Kidney epithelial cell (primary cell): ENCODE measurements at places on chromosomes 6 and 20. TPM values are rescaled to one million over a fixed set of nuclear protein-coding genes. Genes with fewer than 3 reads are reported as not detected.

Gene C2
- total RNA-seq, result 0.07 and 0.63 TPM in 2 replicates

DNA sequence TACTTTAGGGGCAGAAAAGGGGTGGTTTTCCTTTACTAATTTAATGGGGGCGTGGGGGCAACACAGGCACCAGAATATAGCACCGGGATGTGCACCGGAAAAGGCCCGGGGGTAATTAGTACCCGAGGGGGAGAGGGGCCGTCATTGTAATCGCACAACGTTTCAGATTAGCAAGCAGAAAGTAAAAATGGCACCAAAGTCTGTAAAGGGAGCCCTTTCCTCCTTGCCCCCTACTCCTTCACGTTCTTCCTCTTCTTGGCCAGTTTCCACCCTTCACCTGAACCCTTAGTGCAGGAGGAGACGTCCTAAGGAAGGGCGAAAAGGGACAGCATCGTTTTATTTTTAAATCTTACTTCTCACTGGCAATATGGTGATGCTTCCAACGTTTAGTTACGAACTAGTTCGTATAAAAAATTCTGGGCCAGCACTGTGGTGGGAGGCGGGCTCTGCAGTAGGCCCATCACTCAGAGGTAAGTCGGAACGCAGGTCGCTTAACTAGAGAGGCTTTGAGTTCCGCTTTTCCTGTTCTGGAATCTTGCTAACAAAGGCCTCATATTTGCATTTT, 742 bp upstream of the CEP85L start:
- no peak for DNase-seq

- DNase-seq, result no peak
These were observed 32.8 kb downstream of the RAMACL start for GRCh38 chr6:166553563-166554271.

- no peak for DNase-seq
These were observed 118.2 kb downstream of the ADAT2 start for GRCh38 chr6:143332153-143332845.

- DNase-seq, result peak; percentile 65
These were observed 135.1 kb downstream of the ZFP64 start for GRCh38 chr20:52056203-52057062.

- DNase-seq, result peak; percentile 1
These were observed 118.5 kb downstream of the GFRAL start for GRCh38 chr6:55445648-55446204.

DNA sequence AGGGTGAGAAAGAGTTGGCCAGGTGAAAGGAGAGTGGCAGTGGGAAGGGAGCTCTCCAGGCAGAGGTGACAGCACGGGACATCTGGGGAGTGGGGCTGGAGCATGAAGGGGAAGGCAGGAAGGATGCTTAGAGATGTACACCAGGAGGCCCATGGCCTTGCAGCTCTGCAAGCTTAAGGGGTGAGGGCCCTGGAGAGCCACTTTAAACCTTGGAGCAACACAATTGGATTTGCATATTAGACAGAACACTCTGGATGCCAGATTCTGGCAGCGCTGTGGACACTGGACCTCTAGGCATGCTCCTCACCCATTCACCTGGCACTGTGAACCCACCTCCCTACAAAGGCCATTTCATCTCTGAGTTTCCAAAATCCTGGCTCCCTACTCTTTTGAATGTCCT, 3.7 kb upstream of the CD40 start:
- DNase-seq, result no peak

- peak; percentile 1 for DNase-seq
These were observed 671.5 kb downstream of the CBLN4 start for GRCh38 chr20:55333798-55334197.

GRCh38 chr6:128235556-128235955, 284.8 kb downstream of the PTPRK start:
- DNase-seq, result peak; percentile 43
